GM12878 (cell line): ENCODE measurements at places on chromosomes 7 and 10. TPM values are rescaled to one million over a fixed set of nuclear protein-coding genes. Genes with fewer than 3 reads are reported as not detected.

The COBL gene
- not detected in 2 replicates for polyA plus RNA-seq

The CALML5 gene
- not detected in 2 replicates for polyA plus RNA-seq

The HPSE2 gene
- polyA plus RNA-seq, result 0.06 and 0.09 TPM in 2 replicates

The SLC18A3 gene
- polyA plus RNA-seq, result not detected in 2 replicates

DNA sequence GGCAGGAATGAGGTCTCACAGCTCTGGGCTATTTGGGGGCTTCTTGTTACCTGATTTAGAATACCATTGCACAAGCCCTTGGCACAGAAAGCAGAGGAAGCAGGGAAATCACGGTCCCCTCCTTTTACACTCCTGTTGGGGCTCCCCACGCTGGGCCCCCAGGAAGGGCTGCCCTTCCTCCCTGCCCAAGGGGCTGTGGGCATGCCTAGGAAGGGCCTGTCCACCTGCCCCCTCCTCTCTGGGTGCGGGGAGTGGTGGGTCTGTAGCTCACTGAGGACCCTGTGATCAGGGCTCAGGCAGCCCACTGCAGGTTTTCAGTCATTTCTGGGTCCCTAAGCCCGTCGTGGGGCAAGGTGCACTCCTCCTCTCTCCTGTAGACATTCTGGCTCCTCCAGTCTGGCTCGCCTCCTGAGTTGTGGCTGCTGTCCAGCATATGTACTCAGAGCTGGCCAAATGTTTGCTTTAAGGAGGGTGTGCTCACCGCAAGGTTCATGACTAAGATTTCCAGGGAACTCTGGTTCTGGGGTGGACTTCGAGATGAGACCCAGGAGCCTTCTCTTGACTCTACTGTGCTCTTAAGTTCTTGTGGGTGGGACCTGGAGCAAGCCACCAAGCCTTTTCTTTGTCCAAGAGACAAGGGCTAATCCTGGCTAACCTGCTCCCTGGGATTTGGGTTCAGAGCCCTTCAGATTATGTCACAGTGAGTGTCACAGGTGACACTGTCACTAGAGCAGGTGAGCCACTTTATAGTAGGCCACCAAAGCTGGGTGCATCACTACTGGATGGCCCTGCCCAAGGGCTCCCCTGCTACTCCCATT, 56.0 kb downstream of the TACR2 start:
- no peaks in the 10 kb centered on the region for H3K4me1 ChIP-seq
- no peak overlapping the region for H3K4me3 ChIP-seq
- peaks cover 31% of the 10 kb centered on the region; the same call in 1 of the 2 replicates for H3K36me3 ChIP-seq
- H3K27ac ChIP-seq, result no peak overlapping the region
- no peaks in the 10 kb centered on the region for H3K27me3 ChIP-seq
- no peak for DNase-seq

GRCh38 chr10:87605628-87606251, 53.9 kb upstream of the PAPSS2 start:
- H3K4me1 ChIP-seq, result no peaks in the 10 kb centered on the region
- H3K27me3 ChIP-seq, result no peaks in the 10 kb centered on the region
- no peak overlapping the region for H3K27ac ChIP-seq
- H3K4me3 ChIP-seq, result no peak overlapping the region
- H3K36me3 ChIP-seq, result no peaks in the 10 kb centered on the region

- DNase-seq, result no peak
- peak overlapping the region; percentile 74 for H3K27ac ChIP-seq
- H3K27me3 ChIP-seq, result no peaks in the 10 kb centered on the region
- H3K4me1 ChIP-seq, result peaks cover 41% of the 10 kb centered on the region
Measured at GRCh38 chr7:100693312-100694097, 545 bp downstream of the GIGYF1 start.

GRCh38 chr10:133381036-133381435, 2.0 kb downstream of the PAOX start:
- H3K4me3 ChIP-seq, result no peak overlapping the region
- peaks cover 9% of the 10 kb centered on the region for H3K4me1 ChIP-seq
- no peak overlapping the region for H3K27ac ChIP-seq

DNA sequence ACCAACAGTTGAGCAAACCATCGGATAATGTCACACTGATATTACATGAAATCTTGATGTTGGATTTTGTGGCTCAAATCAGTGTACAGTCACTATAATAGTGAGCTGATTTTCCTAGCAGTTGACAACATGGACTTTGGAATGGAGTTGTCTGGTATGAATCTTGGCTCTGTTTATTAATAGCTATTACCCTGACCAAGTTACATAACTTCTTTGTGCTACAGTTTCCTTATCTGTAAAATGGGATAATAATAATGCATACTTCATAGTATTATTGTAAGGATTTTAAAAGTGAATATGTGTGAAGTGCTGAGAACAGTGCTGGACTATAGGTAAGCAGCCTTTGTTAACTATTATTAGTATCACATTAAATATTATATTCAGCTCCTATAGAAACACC, 26.1 kb upstream of the ANLN start:
- no peaks in the 10 kb centered on the region for H3K4me1 ChIP-seq
- H3K36me3 ChIP-seq, result no peaks in the 10 kb centered on the region

- no peak overlapping the region for H3K4me3 ChIP-seq
- no peaks in the 10 kb centered on the region; the same call in 1 of the 2 replicates for H3K27me3 ChIP-seq
- no peak overlapping the region for H3K27ac ChIP-seq
- H3K4me1 ChIP-seq, result peaks cover 13% of the 10 kb centered on the region
- no peaks in the 10 kb centered on the region for H3K36me3 ChIP-seq
Measured at GRCh38 chr10:49299816-49300139, 808 bp downstream of the C10orf71 start.

DNA sequence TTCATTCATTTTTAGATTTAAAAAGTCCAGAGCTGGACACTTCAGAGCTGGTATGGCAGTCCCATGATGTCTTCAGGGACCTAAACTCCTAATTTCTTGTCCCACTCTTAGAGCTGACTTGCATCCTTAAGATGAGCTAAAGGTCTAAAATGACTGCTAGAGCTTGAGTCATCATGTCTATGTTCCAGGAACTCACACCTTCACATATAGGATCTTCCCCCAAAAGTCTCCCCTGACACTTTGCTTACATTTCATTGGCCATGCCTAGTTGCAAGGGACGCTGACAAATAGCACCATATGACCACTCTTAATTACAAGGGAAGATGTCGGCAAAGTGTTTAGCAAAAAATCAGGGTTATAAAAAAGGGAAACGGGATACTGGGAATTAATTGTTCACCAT, 10.4 kb upstream of the AOAH start:
- no peaks in the 10 kb centered on the region for H3K36me3 ChIP-seq
- no peak overlapping the region for H3K27ac ChIP-seq
- no peaks in the 10 kb centered on the region for H3K27me3 ChIP-seq
- peaks cover 11% of the 10 kb centered on the region for H3K4me1 ChIP-seq

DNA sequence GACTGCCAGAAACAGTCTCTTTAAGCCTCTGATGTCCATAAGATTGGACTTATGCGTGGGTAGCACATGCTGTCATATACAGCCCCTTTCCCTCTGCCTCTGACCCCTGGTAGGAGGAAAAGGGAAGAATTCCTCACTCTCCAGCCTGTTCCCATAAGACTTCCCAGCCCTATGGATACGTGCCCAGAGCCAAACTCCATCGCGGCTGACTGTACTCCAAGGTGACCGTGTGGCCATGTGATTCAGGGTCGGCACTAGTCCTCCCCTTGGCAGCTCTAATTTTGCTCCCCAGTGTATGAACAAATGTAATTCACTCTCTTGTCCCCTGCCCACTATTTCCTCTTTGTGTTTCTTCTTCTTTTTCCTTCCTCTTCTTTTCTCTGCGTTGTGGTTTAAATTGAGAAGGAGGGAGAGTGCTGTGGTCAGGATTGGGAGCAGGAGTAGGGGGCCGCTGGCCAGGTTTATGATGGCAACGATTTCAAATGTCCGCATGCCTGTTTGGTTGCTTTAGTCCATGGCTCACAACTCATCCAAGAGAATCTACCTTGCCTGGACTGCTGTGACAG, 43.8 kb downstream of the PRLHR start:
- no peak overlapping the region for H3K27ac ChIP-seq
- no peak overlapping the region for H3K4me3 ChIP-seq
- H3K4me1 ChIP-seq, result no peaks in the 10 kb centered on the region
- H3K36me3 ChIP-seq, result no peaks in the 10 kb centered on the region
- no peak for DNase-seq
- H3K27me3 ChIP-seq, result no peaks in the 10 kb centered on the region

DNA sequence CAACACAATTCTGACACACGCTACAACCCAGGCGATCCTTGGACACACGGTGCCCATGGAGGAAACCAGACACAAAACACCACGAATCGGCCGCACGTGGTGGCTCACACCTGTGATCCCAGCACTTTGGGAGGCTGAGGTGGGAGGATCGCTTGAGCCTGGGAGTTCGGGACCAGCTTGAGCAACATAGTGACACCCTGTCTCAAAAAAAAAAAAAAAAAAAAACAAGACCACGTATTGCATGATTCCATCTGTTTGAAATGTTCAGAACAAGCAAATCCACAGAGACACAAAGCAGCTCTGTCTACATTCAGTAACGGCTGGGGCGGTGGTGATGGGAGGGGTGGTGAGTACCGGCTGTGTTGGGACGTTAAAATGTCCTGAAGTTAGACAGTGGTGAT, 25.2 kb downstream of the ADAP1 start:
- peak overlapping the region; percentile 51 for H3K27ac ChIP-seq
- peaks cover 43% of the 10 kb centered on the region for H3K4me1 ChIP-seq
- H3K27me3 ChIP-seq, result no peaks in the 10 kb centered on the region
- H3K4me3 ChIP-seq, result no peak overlapping the region
- H3K36me3 ChIP-seq, result peaks cover 3% of the 10 kb centered on the region

DNA sequence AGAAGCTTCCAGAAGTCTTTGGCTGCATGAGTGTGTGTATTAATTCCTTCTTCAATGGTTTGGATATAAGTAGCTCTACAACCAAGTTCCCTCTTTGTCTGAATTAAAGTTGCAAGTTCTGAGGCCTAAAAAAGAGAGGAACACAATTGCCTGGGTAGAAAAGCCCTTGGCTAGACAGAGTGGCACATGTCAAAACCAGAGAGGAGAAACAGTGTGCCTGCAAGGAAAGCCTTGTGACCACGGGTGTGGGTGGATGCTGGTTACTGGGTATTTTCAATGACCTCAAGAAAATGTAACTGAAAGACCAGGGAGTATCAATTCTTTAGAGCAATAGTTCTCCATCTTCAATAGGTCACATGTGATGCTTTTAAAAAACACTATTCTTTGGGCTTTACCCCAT, 148.3 kb downstream of the SVIL start:
- H3K4me1 ChIP-seq, result no peaks in the 10 kb centered on the region
- H3K36me3 ChIP-seq, result no peaks in the 10 kb centered on the region
- no peak overlapping the region for H3K4me3 ChIP-seq
- no peak overlapping the region for H3K27ac ChIP-seq

DNA sequence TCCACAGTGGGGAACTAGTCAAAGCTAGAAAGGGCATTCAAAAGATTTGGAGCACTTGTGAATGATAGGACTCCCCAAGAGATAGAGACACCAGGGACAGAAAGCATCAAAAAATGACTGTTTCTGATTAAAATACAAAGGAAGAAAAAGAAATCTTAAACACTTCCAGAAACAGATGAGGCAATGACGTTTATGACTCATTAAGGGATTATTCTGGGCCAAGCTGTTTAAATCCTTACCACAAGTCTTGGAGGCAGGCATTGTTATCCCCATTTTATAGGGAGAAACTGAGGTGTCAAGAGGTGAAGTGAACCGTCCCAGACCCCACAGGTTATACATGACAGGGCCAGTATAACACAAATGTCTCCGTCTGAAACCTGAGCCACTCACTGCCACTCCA, 68.3 kb upstream of the AMPH start:
- DNase-seq, result no peak
- no peak overlapping the region for H3K27ac ChIP-seq
- no peaks in the 10 kb centered on the region for H3K4me1 ChIP-seq
- no peaks in the 10 kb centered on the region for H3K27me3 ChIP-seq
- no peaks in the 10 kb centered on the region for H3K36me3 ChIP-seq

DNA sequence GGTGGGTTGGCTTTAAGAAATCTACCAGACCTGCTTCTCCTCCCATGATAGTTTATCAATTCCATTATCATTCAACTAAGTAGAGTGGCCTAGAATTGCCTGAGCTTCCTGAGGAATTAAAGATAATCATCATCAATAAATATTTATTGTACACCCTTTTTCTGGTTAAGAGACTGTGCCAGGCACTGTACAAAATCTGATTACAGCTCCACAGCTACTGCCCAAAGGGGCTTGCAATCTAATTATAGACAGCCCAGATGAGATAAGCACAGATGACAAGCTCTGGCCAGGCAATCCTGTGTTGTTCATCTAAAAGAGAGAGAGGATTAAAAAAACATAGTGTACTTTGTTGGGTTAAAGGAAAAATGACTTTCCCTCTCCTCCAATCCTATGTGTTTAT, 586.4 kb downstream of the GATA3 start:
- H3K4me3 ChIP-seq, result no peak overlapping the region
- no peaks in the 10 kb centered on the region for H3K36me3 ChIP-seq

DNA sequence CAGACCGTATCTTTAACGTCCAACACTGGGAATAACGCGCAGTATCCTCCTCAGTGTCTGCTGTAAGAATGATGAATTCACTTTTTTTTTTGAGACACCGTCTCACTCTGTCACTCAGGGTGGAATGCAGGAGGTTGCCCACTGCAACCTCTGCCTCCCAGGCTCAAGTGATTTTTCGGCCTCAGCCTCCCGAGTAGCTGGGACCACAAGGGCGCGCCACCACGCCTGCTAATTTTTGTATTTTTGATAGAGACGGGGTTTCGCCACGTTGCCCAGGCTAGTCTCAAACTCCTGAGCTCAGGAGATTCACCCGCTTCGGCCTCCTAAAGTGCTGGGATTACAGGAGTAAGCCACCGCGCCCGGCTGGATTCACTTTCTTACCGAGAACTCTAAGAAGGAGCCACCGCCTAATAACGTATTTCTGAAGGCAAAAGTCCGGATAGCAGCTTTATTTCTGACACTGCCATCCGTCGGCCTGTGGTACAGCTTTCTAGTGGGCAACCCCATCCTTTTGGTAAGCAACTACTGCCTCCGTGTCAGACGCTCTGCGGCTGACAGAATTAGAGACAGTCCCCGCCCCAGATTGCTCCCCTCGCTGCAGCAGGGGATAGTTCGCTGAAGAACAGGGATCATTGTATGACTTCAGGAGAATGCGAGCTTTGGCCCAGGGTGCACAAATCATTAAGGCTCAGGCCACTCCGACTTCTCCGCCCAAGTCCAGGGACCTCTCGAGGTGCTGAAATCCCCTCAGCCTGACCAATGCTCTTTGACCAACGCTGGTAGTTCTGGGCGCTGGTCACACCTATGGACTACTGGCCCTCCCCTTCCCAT, 662 bp downstream of the POLR3A start:
- H3K27me3 ChIP-seq, result no peaks in the 10 kb centered on the region
- H3K27ac ChIP-seq, result peak overlapping the region; percentile 92
- H3K4me3 ChIP-seq, result peak overlapping the region; percentile 97
- peaks cover 9% of the 10 kb centered on the region; the same call in 1 of the 2 replicates for H3K4me1 ChIP-seq
